ENCODE measurements at places on chromosomes 6 and 20.

DNA sequence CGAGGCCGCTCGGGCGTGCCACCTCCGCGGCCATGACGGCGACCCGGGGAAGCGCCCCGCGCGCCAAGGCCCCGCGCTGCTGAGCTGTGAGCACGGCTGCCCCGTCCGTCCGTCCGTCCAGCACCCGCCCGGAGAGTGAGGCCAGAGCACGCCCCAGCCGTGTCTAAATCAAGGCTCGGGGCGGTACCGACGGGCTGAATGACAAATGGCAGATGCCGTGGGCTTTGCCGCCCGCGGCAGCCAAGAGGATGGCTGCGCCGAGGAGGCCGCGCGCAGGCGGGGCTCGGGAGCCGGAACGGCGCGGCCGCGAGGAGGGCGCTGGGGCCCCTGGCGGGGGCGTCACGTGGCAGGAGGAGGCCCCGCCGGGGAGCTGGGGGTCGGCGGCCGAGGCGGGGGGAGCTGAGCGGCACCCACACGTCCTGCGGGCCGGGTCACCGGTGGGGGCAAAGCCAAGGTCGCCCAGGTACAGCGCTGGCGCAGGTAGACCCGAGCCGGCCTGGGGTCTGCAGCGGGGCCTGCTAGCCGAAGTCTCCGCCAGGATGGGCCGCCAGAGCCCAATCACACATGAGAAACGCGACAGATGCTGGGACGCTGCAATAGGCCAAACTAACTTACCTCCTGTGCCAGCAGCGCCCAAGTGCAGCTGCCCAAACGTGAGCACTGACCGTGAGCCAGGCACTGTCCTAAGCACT, at the start of gene PLAGL1:
Gene PLAGL1 (minus strand): TSS at position 140 of the 692 bp plus-strand sequence. CDS start 60,123 bp downstream, outside the sequence.
- DNase-seq = no peak

- DNase-seq = no peak
These were observed 10.5 kb downstream of the PLN start for GRCh38 chr6:118558464-118559217.

- no peak for DNase-seq
These were observed 89.7 kb downstream of the PREP start for GRCh38 chr6:105313211-105313610.

- DNase-seq = no peak
These were observed 29.8 kb downstream of the UST start for GRCh38 chr6:148776321-148777308.

GRCh38 chr6:30570263-30570662, 979 bp upstream of the ABCF1 start:
- DNase-seq = no peak
